ENCODE measurements at places on chromosomes 7 and 10.

GRCh38 chr10:128421371-128422160, 295.3 kb upstream of the MKI67 start:
- DNase-seq = no peak

DNA sequence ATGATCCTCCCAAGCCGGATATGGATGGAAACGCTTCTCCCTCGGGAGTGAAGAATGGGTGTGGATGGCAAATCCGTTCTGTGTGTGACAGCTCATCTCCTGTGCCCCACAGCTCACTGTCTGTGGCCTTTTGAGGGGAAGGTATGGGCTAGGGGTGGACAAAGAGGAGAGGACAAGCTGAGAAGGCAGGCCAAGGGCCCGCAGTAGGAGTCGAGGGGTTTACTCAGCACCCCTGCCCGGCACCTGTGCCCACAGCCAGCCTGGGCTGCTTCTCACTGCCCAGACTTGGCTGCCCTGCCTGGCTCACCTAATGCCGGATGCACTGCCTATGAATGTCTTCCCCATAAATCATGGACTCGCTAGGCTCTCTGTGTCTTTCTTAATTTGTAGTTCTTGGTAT, 503.8 kb downstream of the TCERG1L start:
- DNase-seq = no peak

DNA sequence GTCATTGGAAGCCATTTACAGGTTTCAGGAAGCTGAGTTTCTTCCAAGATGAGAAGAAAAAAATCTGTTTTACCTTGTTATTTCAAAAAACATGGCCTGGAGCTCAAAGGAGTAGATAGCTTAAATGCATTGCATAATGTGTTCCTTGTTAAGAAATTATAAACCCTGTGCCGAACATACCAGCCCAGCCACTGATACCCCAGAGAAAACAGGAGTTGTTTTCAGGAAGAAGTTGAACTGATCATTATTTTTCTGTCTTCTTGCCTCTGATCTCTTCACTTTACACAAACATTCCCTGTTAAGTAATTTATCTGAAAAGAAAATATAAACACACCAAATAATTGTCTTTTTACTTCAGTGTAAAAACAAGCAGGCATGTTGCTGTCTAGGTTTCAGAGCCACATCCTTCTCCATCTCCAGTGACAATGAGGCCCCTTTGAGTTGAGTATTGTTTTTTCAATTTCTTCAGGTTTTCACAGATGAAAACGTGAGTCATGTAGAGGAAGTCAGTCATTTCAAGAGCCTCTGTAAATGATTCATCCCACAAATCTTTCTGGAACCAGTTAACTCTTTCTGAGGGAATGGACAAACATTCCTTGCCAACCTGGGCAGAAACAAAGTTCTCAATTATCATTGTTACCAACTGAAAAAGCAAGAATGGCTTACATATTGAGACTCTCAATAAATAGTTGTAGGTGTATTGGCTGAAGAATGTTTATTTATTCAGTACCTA, 244.2 kb downstream of the IPMK start:
- peak; percentile 87 for DNase-seq

DNA sequence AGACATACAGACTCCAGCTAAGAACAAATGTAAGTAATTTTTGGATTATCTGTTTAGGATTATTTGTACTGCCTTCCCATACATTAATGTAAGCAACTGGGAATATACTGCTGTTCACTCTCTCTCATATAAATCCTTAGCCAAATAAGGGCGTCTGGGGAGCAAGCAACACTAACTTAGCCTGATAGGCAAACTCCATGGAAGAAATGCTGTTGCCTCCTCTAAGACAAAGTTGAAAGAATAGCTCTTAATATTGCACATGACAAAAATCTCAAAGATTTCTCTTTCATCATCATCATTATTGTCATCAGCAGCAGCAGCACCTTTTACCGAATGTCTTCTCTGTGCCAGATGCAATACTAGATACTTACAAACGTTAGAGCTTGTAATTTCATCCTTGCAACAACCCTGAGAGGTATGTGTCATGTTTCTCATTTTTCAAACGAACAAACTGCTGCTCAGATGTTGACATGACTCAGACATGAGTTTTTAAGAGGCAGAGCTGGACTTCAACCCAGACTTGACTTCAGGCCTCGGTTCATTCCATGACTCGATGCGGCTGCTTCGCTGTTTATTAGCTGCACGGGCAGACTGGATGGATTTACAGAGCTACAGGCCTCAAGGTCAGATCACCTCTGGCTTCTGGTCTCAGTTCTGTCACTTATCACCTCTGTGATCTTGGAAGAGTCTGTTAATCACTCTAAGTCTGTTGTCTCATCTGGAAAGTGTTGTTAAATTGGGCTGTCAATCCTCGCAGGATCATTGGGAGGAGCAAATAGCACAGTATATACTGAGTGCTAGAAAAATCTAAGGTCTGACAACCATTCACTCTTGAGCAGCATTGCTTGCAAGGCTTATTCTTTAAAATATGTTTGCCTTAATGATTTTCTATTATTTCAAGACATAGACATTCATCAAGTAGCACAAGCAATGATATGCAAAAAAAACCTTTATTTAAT, 126.3 kb upstream of the CELF2 start:
- peak; percentile 96 for DNase-seq

GRCh38 chr7:15753887-15754579, 67.5 kb upstream of the MEOX2 start:
- peak; percentile 9 for DNase-seq

DNA sequence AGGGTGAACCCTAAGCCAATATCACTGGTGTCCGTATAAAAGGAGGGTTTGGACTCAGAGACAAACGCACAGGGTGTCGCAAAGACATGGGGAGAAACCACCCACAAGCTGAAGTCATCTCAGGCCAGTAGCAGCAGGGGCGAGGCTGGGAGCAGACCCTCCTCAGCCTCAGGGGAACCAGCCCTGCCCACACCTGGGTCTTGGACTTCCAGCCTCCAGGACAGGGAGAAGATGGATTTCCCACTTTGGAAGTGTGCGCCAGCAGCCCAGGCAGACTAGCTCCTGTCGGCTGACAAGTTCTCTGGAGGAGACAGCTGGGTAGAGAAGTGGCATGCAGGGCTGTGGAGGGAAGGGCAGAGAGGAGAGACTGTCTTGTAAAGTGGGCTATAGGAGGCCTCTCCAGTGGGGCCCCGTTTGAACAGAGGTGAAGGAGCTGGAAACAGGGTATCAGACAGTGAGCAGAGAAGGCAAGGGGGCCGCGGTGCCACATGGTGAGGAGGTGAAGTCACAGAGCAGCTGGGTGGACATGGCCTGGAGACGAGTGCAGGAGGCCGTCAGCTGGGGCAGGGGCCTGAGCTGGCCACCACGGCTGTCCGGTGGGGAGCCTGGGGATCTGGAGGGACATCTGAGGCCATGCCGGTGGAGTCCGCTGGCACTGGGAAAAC, 475.6 kb downstream of the PTPRN2 start:
- DNase-seq = no peak

DNA sequence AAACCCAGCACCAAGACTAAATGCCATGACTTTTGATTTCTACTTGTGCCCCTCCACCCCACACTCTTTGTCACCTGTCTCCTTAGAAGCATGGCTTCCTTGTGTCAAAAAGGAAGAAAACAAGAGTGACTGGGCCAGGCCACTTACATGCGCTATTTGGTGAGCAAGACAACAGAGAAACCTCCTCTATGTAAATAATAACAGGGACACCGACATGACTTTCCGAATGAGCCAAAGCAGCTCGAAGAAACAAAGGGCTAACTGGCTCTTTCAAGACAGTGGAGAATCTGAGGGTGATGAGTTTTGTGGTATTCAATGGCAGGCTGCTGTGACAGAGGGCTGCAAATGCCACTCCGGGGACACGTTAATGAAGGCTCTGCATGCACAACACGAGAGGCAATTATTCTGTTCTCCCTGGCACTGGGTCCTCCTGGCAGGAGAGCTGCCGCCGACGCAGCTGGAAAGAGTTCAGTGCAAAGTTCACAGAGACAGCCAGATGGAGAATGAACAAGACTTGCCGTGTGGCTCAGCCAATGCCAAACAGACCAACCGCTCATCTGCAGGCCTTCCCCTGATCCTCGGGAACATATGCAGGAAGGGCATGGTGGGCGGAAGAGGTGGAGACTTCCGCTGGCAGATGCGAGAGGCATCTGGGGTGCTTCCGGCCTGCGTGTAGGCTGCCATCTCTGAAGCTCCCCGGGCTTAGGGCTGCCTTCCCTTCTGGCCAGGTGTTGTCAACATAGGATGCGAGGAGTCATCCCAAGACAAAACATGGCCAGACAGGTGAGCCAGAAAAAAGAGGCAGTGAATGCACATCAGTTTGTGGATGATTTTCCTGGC, 59.1 kb upstream of the SMNDC1 start:
- DNase-seq = no peak

DNA sequence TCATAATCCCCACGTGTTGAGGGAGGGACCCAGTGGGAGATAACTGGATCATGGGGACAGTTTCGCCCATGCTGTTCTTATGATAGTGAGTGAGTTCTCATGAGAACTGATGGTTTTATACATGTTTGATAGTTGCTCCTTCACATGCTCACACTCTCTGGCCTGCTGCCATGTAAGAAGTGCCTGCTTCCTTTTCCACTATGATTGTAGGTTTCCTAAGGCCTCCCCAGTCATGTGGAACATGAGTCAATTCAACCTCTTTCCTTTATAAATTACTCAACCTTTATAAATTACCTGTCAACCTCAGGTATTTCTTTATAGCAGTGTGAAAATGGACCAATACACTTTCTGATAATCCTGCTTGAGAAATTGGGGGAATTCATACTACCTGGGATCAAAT, 80.2 kb downstream of the ZNF37A start:
- no peak for DNase-seq

DNA sequence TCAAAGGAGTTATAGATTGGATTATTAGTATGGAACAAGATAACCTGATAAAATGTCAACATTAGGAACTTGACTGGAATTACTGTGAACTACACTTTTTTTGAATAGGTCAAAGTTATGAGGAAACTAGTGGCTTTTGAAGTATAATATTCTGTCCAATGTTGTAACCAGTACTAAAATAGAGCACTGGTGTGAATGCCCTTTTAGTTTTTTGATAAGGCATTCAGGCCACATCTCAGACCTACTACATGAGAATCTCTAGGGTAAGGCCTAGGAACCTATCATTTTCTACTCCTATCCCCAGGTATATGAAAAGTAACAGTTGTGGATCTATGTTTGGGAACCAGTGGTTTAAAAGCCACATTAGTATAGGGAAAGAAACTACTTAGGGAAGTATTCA, 16.4 kb downstream of the KMT2E start:
- DNase-seq = no peak

DNA sequence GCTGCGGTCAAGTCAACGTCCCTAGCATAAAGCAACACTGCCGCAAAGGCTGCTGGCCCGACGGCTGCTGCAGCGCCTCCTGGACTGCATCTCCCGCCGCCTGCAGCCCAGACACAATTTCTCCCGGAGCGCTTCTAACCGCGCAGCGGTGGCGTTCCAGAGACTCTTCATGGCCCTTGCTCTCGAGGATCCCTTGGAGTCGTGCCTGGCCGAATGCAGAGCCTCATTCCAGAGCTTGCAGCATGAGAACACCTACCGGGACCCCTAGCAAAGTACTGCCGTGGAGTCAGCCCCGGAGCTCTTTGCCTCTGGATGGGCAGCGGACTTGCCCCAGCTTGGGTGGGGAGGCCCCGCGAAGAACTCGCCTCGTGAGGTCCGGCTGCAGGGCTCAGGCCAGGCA, 79.7 kb upstream of the ZNF32 start:
- no peak for DNase-seq

- no peak for DNase-seq
These were observed 332.5 kb downstream of the ZWINT start for GRCh38 chr10:56028298-56029132.

GRCh38 chr10:2927958-2928840, 139.1 kb upstream of the PFKP start:
- DNase-seq = peak; percentile 52
